Stimulated activated CD8-positive, alpha-beta memory T cell treated with anti-CD3 and anti-CD28 coated beads, Interleukin-4, amount 100 ng/mL, for 48 hours (primary cell): ENCODE measurements at places on chromosomes 13 and 19.

- no peak for DNase-seq
Measured at GRCh38 chr13:27120011-27120410, 51.6 kb downstream of the USP12 start.

DNA sequence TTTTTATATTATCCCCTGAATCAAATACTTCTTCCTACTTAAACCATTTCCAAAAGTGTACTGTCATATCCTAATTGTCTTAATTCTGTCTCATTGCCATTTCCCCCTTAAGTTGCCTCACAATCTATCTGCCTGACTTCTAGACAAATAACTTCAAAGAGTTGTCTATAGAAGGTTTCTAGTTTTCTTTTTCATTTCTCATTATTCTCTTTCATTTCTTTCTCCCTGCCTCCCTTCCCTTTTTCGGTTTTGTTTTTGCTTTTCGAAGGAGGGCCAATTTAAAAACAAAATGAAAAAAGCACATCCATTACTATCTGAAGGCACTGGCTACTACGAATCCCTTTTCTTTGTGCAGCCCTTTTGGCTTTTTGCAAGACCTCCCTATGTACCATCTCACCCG is 367.2 kb downstream of the DNAJC15 start:
- DNase-seq, result no peak

- DNase-seq, result no peak
Measured at GRCh38 chr19:17348700-17349099, 11.3 kb downstream of the GTPBP3 start.

GRCh38 chr13:80245162-80245733 is 95.7 kb downstream of the SPRY2 start:
- no peak for DNase-seq
